Lower leg skin (tissue), 4 donors: ENCODE measurements at places on chromosomes 13 and 19. TPM values are rescaled to one million over a fixed set of nuclear protein-coding genes. Genes with fewer than 3 reads are reported as not detected.

KANK2 gene
- 117 TPM for total RNA-seq

SIGLEC8 gene
- 0.38 TPM for total RNA-seq

POMP gene
- total RNA-seq = 39.6 TPM

IFNL1 gene
- total RNA-seq = not detected

GPR12 gene
- 5.0 TPM for total RNA-seq

MAST1 gene
- 5.9 TPM for total RNA-seq
